Naive thymus-derived CD8-positive, alpha-beta T cell (primary cell): ENCODE measurements at places on chromosomes 4 and X. TPM values are rescaled to one million over a fixed set of nuclear protein-coding genes. Genes with fewer than 3 reads are reported as not detected.
A peak's percentile ranks its signal among the peaks of the same experiment; 100 is the strongest.

The ATG4A gene
- 8.3 TPM for total RNA-seq

DNA sequence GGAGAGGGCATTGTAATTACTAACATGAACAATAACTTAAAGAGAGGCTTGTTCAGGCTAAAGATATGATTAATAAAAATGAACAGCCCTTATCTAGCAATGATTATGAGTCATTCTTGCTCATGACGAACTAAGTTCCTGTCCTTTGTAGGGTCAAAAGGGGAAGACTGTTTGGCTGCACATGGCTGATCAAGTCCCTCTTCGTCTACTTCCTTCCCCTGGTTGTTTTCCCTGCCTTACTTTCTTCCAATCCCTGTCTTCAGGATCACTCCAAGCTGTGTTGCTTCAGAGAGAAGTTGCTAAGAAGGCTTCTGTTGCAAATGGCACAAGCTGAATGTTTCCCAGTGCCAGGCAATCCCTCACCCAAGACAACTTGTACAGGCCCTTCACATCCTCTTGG is 115.0 kb upstream of the HS3ST1 start:
- peak; percentile 2 for DNase-seq

DNA sequence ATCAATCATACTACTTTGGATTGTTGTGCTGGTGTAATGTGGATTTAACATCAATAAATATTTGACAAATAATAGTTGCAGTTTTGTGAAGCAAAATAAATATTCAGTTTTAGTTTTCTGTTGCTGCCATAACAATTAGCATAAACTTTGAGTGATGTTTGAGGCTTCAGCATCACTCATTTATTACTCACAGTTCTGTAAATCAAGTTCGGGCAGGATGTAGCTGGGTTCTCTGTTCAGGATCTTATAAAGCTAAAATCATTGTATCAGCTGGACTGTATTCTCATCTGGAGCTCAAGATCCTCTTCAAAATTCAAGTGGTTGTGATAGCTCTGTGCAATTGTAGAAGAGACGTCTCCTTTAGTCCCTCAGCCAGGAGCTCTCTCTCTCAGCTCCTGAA is 81.7 kb downstream of the CBR4 start:
- no peak for DNase-seq

DNA sequence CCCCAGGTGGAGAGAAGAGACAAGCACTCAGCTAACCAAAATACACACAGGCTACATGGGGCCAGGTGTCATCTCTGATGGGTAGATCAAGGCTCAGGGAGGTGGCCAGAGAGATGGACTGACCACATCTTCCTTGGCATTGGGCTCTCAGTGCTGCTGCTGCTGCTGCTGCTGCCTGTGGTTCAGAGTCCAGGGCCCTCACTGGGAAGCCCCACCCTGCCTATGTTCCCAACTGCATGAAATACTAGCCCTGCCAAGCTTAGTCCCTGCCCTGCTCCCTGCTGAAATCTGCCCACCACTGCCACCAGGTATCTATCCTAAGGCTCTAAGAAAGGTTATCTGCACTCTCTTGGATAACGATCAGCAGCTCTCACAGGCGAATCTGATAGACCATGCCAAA is 118.7 kb downstream of the EFHC2 start:
- no peak for DNase-seq
